ENCODE measurements at places on chromosomes 7 and 10. TPM values are rescaled to one million over a fixed set of nuclear protein-coding genes. Genes with fewer than 3 reads are reported as not detected.

GRCh38 chr10:6918305-6918704, 338.2 kb upstream of the PRKCQ start:
- peaks cover 22% of the 10 kb centered on the region for H3K4me1 ChIP-seq
- peak; percentile 84 for DNase-seq
- H3K27ac ChIP-seq, result peak overlapping the region; percentile 8
- H3K36me3 ChIP-seq, result no peaks in the 10 kb centered on the region

GRCh38 chr7:126658684-126659083, 594.1 kb downstream of the GRM8 start:
- no peak overlapping the region for H3K27ac ChIP-seq
- H3K36me3 ChIP-seq, result no peaks in the 10 kb centered on the region
- no peaks in the 10 kb centered on the region for H3K4me1 ChIP-seq
- no peak overlapping the region for H3K4me3 ChIP-seq
- no peak for DNase-seq

KMT2E gene
- total RNA-seq, result 105 TPM

ELN gene
- not detected for total RNA-seq

MAP3K8 gene
- 27.7 TPM for total RNA-seq

Data from activated CD8-positive, alpha-beta T cell treated with anti-CD3 and anti-CD28 coated beads, Interleukin-2, amount 10 ng/mL, durations not matched to agents 7 days and 5 days (primary cell).